ENCODE measurements at places on chromosomes 11 and 22.

DNA sequence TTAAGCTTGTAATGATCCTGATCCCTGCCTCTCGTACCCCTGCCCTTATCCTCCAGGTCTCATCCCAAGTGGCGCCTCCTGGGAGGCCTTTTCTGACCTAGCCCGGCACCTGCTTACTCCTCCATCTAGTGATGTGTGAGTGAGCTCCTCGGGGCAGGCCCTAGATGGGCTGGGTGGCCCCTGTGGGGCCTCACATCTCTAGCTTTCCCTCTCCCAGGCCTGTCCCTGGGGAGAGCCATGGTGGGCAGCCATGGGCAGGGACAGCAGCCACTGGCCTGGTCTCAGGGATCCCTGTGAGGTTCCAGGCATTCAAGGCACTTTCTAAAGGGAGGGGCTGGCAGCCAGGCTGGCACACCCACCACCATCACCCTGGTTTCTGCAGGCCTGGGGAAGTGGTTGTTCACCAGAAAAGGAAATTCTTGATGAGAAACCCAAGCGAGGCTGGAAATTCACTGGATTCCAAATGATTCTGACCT, 27.9 kb downstream of the GNAZ start:
- DNase-seq = no peak

- no peak for DNase-seq
These were observed 17.1 kb upstream of the DDX6 start for GRCh38 chr11:118807800-118808778.

DNA sequence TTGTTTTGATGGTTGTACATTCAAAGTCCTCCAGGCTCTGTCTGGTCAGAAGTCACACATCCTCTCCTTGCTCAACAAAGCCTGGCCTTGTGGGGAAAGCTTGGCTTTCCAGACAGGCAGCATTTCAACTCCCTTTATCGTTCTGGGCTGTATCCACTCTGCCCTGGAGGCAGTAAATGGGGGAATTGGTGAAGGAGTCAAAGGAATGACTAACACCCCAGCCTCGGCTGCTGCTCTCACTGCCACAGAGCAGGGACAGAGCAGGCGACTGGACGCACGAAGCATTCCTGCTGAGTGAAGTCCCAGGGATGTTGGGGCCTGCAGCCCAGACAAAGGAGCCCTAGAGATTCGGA, 52.8 kb downstream of the WNT11 start:
- no peak for DNase-seq

DNA sequence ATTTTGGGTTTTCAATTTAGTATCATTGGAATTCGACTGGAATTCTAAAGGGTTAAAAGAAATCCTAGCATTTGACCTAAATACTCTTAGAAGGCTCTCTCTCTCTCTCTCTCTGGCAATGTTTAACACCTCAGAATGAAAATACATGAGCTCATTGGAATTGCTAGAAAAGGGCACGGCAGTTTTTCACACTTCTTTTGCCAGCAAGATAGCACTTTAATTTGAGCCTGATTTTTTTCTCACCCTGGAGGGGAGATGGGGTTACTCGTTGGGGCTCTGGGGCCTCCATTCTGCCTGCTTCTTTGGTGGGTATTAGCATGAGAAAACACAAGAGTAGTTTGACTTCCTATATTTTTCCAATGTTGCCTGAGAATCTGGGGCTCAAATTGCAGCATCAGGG, 22.8 kb upstream of the CLMP start:
- DNase-seq = no peak

- no peak for DNase-seq
These were observed 1.4 kb upstream of the CELSR1 start for GRCh38 chr22:46538814-46539160.

Measured in activated gamma-delta T cell treated with Interleukin-2 at 50 U/mL for 16 hours (primary cell).